ENCODE measurements at places on chromosomes 3 and 15. TPM values are rescaled to one million over a fixed set of nuclear protein-coding genes. Genes with fewer than 3 reads are reported as not detected.

DNA sequence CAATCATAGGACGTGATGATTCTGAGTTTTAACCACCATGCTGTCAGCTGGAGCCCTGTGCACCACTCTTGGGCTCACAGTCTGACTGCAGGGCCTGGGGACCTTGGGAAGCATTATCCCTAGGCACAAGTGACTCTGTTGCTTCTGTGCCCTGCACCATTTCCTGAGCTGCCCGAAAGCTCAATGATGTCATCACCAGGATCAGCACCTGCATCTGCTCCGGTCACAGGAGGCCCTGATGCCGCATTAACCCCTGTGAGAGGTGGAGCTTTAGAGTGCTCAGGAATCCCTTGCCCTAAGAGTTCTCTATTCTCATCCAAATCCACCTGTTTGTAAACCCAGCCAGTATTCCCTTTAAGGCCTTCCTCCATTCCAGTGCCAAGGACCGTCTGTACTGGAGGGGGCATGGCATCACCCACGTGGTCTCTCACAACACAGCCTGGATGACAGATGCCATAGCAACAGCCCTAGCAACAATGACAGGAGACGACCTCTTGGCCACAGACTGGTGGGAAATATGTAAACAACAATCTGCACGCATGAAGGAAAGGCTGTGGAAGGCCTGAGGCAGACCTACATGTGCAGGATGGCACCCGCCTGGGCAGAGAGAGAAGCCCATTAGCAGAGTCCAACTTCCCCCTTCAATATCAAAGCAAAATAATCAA is 37.9 kb downstream of the NTRK3 start:
- no peak for DNase-seq

GRCh38 chr3:84077479-84077878 is 881.3 kb upstream of the CADM2 start:
- no peak for DNase-seq

GRCh38 chr3:159928071-159928491 is 60.6 kb upstream of the IL12A start:
- no peak for DNase-seq

- DNase-seq = no peak
These were observed 12.2 kb downstream of the CAV3 start for GRCh38 chr3:8745619-8746370.

The PLCB2 gene
- not detected for total RNA-seq

Measured in HepG2 (cell line).